Activated B cell treated with CpG ODN at 0.5 μM for 24 hours (primary cell): ENCODE measurements at places on chromosomes 1 and 21.
A peak's percentile ranks its signal among the peaks of the same experiment; 100 is the strongest.

DNA sequence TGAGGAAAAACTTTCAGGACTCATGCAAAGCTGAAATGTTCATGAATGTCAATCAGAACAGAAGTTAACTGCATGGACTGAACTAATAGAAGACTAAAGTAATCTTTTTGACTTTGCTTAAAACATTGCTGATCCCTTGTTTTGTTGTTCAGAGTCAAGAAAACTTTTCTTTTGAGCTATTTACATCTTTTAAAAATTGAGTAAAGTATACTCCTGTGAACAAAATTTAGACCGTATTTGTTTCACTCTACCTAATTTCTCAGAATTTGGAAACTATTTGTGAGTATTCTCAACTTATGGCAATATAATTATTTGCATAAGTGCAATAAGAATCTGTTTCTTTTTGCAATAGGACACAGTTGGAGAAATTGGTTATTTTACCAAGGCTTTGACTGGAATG is 41.1 kb downstream of the INPP5B start:
- DNase-seq: no peak

DNA sequence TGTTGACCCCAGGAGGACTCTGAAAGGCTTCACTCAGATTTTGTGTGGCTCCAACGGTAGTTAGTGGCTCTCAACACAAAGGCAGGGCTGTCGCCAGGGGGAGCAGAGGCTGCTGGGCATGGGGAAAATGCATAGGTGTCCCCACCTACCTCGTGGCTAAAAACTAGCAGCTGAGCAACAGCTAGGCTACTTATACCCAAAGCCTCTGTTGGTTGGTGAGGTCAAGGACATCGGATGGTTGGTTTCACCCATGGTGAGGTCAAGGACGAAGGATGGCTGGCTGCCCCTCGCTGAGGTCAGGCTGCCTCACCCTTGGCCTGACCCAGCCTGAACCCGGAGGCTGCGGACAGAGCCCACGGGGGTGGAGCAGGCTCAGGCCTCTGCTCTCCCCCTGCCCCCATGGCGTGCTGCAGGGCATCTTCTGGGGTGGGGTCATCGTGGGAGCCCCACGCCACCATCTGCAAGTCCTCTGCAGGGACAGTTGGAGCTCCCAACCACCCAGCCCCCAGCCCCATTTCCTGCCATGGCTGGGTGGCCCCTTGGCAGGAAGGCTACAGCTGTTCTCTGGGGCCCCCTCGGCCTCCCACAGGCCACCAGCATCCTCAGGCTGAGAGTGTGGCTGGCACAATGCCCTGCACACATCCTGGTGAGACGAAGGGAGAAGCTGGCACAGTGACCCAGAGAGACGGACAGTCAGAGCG is 8.5 kb upstream of the GNB1 start:
- no peak for DNase-seq

DNA sequence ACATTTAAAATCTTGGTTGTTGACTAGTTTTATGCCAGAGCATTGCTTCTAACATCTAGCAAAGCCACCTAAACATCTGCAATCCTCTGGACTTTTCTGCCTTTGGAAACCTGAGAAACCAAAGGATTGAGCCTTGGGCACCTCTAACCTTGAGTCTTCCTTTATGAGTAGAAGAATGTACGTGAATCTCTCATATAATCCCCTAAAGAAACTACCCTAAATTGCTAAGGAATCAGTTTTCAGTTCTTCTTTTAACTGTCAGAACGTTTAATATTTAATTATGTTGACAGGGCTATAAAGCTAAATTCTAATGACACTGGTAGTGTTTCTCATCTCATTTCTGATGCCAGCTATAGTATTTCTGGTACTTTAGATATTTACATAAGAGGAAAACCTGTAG is 997.3 kb downstream of the AMY1C start:
- DNase-seq: no peak

DNA sequence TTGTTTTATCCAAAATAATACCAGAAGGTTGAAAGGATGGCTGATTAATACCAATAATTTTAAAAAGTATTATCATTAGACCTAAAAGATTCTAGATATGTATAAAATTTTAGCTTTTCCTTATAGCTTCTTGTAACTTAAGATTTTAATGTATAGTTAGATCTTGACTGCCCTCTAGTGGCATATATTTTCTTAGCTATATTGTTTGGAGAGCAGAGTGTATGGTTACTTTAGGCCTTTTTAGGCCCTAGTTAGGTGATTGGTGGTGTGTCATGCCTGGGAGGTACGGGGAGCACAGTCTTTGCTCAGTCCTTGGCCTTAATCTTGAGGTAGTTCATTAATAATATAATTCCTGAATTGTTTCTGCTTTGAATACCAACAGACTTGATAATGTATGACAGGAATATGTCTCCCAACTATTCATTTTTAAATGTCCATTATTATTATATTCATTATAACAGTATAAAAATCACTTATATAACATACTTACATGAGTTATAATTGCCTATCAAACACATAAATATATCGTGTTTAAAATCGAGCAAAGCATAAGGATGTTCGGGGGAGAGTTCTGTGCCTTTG is 328.4 kb downstream of the ZP4 start:
- no peak for DNase-seq

GRCh38 chr1:56424744-56425493 is 154.4 kb downstream of the PLPP3 start:
- no peak for DNase-seq

DNA sequence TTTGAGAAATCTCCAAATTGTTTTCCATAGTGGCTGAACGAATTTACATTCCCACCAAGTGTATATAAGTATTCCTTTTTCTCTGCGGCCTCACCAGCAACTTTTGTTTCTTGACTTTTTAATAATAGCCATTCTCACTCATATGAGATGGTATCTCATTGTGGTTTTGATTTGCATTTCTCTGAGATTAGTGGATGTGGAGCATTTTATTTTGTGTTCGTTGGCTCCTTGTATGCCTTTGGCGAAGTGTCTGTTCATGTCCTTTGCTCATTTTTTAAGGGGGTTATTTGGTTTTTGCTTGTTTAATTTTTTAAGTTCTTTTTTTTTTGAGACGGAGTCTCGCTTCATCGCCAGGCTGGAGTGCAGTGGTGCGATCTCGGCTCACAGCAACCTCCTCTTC is 45.1 kb upstream of the MPC2 start:
- DNase-seq: no peak

GRCh38 chr1:14571810-14572767 is 26.4 kb upstream of the KAZN start:
- no peak for DNase-seq

DNA sequence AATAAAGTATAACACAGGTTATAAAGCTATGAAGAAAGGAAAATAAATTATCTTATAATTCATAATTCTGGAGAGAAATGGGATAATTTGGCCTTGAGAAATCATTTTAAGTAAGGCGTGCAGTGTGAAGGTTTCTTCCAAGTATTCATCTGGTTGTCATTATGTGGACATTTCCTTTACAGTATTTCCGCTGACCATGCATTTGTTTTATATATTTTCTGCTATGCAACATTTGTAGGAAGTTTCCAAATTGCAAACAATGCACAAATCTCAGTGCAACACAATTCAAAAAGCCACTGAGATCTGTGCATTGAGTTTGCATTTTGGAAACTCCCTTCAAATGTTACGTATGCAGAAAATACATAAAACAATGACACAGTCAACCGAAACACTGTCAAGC is 17.8 kb downstream of the ZNF670 start:
- no peak for DNase-seq

GRCh38 chr1:199574950-199575349 is 452.6 kb upstream of the NR5A2 start:
- DNase-seq: no peak

GRCh38 chr1:84365225-84366221 is 32.8 kb upstream of the DNASE2B start:
- DNase-seq: no peak

DNA sequence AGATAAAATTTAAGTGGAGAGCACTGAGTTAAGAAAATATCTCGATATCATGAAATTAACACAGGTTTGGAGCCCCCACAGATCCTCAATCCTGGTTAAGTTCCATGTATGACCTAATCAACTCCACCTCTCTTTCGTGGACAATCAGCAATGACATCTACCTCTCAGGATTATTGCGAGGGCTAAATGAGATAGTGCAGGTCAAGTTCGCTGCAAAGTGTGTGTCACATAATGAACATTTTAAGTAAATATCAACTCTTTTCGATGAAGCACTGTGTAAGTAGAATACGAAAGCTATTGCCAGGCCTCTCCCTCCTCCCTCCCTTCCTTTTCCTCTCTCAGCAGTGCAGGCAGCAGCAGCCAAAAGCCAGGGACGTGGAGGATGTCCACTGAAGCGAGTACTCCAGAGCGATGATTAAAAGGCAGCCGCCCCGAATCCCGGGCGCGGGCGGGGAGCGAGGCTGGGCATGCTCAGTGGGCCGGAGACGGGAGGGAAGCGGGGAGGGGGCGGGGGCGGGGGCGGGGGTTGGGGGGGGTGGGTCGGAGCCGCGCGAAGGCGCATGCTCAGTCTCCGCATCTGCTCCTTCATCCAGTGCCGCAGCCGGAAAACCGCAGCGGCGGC is at the start of gene CAMSAP2:
CAMSAP2 (plus strand) TSS at position 567 of the 622 bp plus-strand sequence. CDS start 935 bp downstream, outside the sequence.
- no peak for DNase-seq

- no peak for DNase-seq
These were observed 42.6 kb downstream of the PKN2 start for GRCh38 chr1:88726697-88727096.

GRCh38 chr21:40845441-40845995 is 1.4 kb downstream of the DSCAM start:
- no peak for DNase-seq

DNA sequence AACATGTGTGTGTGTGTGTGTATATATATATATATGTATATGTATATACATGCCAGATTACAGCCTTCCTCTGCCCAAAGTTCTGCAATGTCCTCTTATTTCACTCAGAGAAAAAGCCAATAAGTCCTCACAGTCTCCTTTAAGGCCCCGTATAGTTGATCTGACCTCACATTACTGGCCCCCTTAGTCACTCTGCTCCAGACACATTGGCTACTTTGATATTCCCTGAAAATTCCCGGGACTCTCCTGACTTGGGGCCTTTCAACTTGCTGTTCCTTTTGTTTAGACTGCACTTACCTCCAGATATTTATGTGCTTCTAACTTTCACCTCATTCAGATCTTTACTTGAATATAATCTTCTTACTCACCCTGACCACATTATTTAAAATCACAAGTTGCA is 4.2 kb upstream of the BSDC1 start:
- DNase-seq: no peak

- peak; percentile 99 for DNase-seq
These were observed at the start of gene IFFO2 for GRCh38 chr1:18956193-18957135. Gene IFFO2, minus strand, starts transcription at chr1:18956676. Its CDS starts 344 bp downstream, at chr1:18956332.

GRCh38 chr1:217630711-217631591 is at the start of the genes GPATCH2 and SPATA17:
Gene GPATCH2, minus strand, starts transcription at chr1:217631090. Its CDS starts 119 bp downstream, at chr1:217630971.
Gene SPATA17, plus strand, starts transcription at chr1:217631344. Its CDS starts 35 bp downstream, at chr1:217631379.
- peak; percentile 59 for DNase-seq

DNA sequence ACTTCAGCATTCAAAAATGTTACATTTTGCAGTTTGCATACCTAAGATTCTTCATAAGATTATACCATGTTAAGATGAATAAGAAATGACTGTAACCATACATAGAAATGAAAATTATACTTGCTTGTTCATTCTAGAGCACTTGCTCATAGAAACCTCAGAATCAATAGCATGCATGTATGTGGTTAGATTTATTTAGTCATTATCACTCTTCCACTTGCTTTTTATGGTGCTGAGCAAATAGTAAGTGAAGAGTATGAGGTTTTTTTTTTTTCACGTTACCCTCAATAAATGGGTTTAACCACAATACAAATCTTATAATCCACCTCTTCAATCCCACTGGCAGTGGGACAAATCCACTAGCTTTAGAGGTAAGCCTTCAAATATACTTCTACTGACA is 84.7 kb downstream of the LRRC53 start:
- DNase-seq: no peak

- no peak for DNase-seq
These were observed 9.1 kb downstream of the ADGRL2 start for GRCh38 chr1:81809808-81810207.

GRCh38 chr21:27202301-27202700 is 235.4 kb upstream of the ADAMTS5 start:
- no peak for DNase-seq

- no peak for DNase-seq
These were observed 91.9 kb downstream of the PLD5 start for GRCh38 chr1:242432491-242433095.

DNA sequence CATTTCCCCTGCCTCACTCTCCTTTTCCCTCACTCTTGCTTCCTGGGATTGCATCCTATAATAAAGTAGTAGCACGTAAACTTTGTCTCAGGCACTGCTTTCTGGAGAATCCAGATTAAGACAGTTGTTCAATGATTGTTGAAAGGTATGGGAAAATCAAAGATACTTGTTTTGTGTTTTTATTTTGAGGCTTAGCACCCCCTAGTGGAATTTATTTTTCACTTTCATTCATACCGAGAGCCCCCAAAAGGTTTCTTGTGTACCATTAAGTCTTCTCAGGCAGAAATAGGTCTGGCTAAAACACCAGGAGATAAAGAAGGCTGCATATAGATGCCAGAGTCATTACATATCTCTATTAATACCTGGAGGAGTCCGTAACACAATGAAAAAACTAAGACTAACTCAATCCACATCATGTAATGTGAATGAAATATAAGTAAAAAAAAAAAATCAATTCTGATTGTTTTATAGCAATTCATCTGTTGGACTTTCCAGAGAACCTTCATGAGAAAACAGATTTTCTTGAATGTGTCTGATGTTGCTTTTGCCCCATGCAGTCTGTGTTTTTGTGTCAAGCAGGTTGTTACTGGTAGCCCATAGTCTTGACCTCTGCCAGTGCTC is 103.5 kb downstream of the RPE65 start:
- DNase-seq: no peak

- DNase-seq: no peak
These were observed 46.6 kb downstream of the VPS26C start for GRCh38 chr21:37220433-37220980.

- DNase-seq: no peak
These were observed 183.0 kb downstream of the PHTF1 start for GRCh38 chr1:113576271-113576670.

DNA sequence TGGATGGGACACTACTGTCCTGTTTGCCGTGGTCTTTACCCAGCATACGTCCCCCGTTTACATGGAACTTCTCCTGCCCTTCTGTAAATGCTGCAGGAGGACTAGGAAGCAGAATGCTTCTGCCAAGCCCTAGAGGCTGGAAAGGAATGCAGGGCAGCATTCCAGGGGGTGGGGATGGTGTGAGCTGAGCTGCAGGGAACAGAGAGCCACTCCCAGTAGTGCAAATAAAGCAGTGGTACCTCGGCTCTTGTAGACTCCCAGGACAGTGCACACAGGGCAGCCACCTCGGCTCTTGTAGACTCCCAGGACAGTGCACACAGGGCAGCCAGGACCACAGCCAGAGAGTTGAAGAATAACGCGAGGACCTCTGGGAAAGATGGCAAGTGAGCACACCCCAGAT is 35.4 kb downstream of the PTPRU start:
- no peak for DNase-seq
